Psoas muscle (tissue), 8 donors: ENCODE measurements at places on chromosomes 5 and 9.

DNA sequence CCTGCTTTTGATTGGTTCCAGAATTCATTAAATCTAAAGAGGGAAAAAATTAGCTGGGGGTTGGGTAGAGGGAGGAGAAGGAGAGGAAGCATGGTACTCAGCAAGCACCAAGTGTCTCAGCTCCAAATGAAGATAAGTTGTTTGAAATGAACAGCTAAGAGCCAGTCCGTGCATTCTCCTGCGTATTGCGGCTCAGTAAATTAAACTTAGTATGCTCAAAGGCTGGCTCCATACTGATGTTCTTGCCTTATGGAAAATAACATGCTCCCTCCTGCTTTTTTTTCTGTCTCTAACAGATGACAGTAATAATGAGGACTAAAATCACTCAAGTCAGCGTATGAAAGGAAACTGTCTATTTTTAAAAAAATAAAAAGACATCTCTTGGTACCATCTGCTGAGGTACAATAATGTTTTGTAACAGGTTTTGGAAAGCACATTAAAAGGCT is 161.0 kb downstream of the SPATA31D1 start:
- no peak for DNase-seq

- no peak for DNase-seq
Observed at GRCh38 chr5:110968246-110969005, 103.1 kb upstream of the TSLP start.

GRCh38 chr5:23405316-23406068 is 101.9 kb upstream of the PRDM9 start:
- DNase-seq, result no peak

DNA sequence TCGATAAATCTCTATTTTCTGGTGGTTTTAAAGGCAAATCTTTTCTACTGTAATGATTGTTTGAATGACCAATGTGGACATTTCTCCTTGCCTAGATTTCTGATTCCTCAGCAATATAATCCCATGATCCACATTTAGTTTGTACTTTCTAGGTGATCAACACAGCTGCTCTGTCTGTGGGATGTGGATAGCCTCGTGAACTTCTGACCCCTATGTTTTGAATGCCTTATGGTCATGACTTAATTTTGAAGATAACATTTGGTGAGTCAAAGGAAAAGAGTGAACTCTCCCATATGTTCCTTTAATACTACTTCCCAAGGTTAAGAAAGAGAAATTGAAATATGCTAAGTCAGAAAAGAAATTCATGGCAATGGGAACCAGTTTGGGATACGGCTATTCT is 147.5 kb downstream of the CAVIN4 start:
- no peak for DNase-seq

DNA sequence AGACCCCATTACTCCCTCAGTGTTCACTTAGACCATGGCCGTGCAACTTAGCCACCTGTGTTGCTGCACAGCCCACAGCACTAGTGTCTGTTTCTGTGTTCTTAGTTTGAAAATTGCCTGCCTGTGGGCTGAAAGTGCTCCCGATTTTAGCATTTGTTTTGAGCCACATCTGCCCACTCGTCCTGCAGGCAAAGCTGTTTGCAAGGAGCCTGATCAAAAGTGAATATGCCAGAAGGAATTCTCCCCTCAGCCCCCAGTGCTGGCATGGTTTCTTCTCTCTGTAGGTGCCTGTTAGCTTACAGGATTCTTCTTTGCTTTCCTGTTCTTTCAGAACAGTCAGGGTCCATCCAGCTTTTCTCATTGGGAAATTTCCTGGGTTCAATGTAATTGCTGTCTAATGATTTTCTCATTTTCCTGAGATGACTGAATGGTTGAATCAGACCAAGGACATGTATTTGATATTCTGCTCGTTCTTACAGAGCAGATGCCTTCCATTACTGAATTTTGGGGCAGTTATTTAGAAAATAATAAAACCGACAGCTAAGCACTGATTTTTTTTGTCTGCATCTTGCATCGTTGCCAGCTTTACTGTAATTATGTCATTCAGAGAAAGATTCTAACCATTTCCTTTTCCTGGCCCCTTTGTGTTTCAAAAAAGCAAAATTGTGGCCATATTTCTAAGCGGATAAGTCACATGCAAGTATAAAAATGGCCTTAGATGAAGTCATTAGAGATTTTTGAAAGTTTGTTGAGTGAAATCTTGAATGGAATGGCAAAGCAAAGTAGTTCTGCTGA is 111.1 kb upstream of the CKMT2 start:
- no peak for DNase-seq

DNA sequence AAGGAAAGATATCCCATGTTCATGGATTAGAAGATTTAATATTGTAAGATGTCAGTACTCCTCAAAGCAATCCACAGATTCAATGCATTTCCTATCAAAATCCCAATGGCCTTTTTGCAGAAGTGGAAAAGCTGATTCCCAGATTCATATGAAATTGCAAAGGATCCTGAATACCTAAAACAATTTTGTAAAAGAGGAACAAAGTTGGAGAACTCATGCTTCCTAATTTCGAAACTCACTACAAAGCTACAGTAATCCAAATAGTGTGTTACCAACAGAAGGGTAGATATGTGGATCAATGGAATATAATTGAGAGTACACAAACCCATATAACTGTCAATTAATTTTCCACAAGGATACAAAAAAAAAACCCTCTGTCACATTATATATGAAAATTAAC is 154.3 kb upstream of the ZNF618 start:
- DNase-seq, result no peak

DNA sequence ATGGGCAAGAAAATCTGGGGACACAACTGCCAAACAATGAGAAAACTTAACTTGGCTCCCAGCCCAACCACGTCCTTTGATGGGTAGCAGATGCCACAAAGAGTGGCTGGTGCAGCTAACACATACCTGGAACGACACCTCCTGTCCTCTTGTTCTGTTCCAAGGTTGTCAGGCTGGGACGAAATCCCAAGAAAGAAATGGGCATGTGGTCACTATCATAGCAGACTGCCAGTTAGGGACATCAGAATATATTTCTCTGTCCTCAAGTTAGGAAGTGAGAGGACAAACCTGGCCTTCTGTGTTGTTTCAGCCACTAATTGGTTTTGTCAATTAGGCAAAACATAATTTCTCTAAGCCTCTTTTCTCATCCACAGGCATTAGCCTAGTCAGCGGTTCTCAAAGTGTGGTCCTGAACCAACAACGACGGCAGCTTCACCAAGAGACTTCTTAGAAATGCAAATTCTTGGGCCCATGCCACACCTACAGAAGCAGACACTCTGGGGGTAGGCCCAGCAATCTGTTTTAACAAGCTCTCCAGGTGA is 63.4 kb downstream of the RAPGEF1 start:
- DNase-seq, result no peak

- DNase-seq, result peak; percentile 29
Observed at GRCh38 chr9:134223591-134224122, 59.3 kb upstream of the RNU6ATAC start.

DNA sequence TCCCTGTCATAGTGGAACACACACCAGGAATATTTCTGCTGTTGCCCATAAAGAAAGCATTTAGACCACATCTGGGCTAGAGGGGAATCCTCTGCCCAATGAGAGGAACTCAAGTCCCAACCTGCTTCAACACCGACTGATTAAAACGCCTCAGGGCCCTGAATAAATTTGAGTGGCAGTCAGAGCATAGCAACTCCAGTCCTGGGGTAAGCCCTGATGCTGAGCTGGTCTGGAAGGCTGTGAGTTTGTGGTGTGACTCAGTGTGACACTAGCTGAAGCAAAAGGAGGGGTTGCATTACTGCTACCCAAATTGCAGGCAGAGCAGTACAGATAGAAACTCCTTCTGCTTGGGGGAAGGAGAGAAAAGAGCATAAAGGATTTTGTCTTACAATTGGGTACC is 148.3 kb downstream of the PRDM9 start:
- DNase-seq, result no peak

- DNase-seq, result no peak
Observed at GRCh38 chr5:129653057-129653375, 94.9 kb upstream of the MINAR2 start.

- no peak for DNase-seq
Observed at GRCh38 chr5:59598547-59598874, 295.0 kb downstream of the PDE4D start.

DNA sequence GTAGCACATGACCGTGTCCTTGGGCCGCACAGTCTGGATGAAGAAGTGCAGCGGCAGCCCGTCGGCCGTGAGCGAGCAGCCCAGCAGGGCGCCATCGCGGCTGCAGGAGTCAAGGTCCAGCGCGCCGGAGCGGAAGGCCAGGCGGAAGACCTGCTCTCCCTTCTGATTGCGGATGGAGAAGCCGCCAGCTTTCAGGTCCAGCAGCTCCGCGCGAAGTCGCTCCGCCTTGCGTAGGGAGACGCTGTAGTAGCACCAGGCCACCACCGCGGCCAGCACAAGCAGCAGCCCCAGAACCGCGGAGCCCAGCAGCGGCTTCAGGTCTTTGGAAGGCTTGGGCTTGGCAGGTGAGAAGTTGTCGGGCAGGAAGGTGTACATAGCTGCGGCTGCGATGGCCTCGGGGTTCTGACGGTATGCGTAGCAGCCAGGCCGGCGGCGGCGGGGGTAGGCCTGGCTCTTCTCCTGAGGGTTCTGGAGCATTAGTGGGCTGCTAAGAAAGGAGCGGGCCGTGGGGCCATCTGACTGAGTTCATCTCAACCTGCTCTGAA is 4.2 kb downstream of the MYORG start:
- DNase-seq, result no peak

- DNase-seq, result peak; percentile 61
Observed at GRCh38 chr5:150671509-150672236, 10.6 kb downstream of the MYOZ3 start.

DNA sequence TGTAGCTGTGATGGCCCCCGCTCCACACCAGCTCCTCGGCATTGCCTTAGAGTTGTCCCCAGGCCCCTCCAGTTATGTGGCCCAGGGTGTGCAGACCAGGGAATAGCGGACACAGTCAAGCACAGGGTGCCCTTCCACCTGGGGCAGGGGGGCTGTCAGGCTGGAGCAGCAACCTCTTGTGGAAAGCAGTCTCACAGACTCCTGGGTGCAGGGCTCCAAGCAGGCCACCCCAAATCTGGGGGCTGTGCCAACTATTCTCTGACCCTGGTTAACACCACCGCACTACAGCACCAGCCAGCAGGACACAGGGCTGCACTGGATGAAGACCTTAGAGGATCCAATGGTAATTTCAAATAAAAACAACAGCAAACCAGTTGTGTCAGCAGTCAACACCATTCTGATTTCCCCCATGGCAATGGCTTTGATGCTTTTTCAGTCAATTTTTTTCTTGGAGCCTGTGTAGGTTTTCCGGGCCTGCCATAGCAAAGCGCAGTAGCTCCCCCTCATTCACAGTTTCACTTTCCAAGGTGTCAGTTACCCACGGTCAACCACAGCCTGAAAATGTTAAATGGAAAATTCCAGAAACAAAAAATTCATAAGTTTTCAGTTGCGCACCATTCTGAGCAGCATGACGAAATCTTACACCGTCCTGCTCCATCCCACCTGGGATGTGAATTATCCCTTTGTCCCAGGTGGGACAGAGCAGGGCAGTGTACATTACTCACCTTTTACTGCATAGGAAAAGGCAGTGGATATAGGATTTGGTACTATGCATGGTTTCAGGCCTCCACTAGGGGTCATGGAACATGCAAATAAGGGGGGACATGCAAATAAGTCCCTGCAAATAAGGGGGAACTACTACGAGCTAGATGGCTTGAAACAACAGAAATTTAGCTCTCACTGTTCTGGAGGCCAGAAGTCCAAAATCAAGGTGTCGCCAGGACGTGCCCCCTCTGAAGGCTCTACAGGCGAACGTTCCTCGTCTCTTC is 49.0 kb downstream of the C5orf15 start:
- DNase-seq, result no peak

DNA sequence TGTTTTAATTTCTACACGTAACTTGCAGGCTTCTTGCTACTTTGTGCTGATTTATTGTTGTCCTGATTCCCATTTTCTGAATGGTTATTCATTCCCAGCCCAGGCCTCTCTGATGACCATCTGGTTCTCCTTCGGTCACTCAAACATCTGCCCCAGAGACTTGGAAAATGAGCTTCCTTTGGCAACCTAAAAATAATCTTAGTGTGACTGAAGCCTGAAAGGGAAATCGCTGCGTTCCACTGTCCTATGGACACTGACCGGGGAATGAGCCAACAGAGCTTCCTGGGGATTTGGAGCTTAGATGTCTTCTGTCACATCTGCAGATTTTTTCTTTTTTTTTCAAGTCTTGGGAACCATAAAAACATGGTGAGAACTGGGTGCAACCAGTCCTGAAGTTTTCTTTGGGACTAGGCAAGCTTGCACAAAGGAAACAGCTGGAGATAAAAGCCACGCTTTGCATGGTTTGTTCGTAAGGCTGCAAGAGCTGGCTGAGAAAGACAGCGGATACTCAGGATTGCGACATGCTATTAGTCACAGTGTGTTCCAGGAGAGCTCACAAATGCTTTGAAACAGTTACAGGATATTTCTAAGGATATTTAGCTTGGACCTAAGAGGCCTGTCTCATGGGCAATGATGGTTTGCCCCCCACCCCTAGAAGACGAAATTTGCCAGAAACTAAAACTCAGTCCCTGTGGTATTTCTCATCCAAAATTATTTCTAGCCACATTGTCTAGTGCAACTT is 146.2 kb downstream of the GOLPH3 start:
- peak; percentile 67 for DNase-seq

- DNase-seq, result no peak
Observed at GRCh38 chr5:131104169-131104808, 60.8 kb downstream of the HINT1 start.
